ENCODE measurements at places on chromosomes 1 and 21. TPM values are rescaled to one million over a fixed set of nuclear protein-coding genes. Genes with fewer than 3 reads are reported as not detected.

GRCh38 chr1:52007215-52008002, 16.9 kb upstream of the RAB3B start:
- no peaks in the 10 kb centered on the region for H3K27me3 ChIP-seq
- no peak overlapping the region for H3K4me3 ChIP-seq
- no peak overlapping the region for H3K27ac ChIP-seq
- DNase-seq, result no peak

S100A4 gene
- total RNA-seq, result 514 TPM

- H3K36me3 ChIP-seq, result no peaks in the 10 kb centered on the region
- DNase-seq, result no peak
- no peaks in the 10 kb centered on the region for H3K4me1 ChIP-seq
- H3K27ac ChIP-seq, result no peak overlapping the region
These were observed 29.6 kb downstream of the RUNX3 start for GRCh38 chr1:24900486-24900849.

PDZK1IP1 gene
- total RNA-seq, result not detected

NID1 gene
- 95.5 TPM for total RNA-seq

GRCh38 chr1:245448975-245449431, 294.2 kb downstream of the KIF26B start:
- H3K36me3 ChIP-seq, result no peaks in the 10 kb centered on the region
- DNase-seq, result no peak
- no peaks in the 10 kb centered on the region for H3K4me1 ChIP-seq
- H3K4me3 ChIP-seq, result no peak overlapping the region
- no peaks in the 10 kb centered on the region for H3K27me3 ChIP-seq
- H3K27ac ChIP-seq, result no peak overlapping the region

MFAP2 gene
- 62.2 TPM for total RNA-seq

DNA sequence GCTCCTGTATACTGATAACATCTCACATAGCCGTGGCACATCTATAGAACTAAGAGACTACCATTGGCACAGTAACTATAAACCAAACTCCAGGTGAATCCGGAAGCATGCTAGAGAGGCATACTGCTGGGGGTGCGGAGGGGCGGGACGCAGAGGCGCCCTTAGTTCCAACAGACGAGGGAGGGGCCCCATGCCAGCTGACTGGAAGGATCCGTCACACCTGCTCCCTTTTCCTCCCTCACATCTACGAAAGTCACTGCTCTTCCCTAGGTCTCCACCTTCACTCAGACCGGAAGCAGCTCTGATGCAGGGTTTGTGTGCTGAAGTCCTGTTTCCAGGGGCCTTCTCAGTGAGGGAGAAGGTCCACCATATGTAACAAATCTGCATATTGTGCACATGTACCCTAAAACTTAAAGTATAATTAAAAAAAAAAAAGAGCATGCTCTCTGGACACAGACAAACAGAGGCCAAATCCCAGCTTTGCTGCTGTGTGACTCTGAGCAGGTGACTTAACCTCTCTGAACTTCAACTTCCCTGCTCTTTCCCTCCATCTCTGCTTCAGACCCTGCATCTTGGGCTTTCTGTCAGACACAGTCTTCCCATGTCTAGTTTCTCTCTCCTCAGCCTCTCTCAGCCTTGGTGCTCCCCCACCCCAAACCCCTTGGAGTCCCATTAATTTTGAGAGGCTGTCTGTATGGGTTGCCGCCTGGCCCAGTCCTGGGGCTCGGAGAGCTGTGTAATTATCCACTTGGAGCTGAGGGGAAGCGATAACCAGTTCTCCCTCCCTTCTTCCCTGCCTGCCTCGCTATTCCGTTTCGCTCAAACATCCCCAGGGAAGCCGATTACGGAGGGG, 7.8 kb upstream of the GJB5 start:
- H3K4me1 ChIP-seq, result no peaks in the 10 kb centered on the region
- H3K27ac ChIP-seq, result no peak overlapping the region
- no peaks in the 10 kb centered on the region for H3K27me3 ChIP-seq
- no peak for DNase-seq
- no peak overlapping the region for H3K4me3 ChIP-seq

ABCD3 gene
- 14.0 TPM for total RNA-seq

DNA sequence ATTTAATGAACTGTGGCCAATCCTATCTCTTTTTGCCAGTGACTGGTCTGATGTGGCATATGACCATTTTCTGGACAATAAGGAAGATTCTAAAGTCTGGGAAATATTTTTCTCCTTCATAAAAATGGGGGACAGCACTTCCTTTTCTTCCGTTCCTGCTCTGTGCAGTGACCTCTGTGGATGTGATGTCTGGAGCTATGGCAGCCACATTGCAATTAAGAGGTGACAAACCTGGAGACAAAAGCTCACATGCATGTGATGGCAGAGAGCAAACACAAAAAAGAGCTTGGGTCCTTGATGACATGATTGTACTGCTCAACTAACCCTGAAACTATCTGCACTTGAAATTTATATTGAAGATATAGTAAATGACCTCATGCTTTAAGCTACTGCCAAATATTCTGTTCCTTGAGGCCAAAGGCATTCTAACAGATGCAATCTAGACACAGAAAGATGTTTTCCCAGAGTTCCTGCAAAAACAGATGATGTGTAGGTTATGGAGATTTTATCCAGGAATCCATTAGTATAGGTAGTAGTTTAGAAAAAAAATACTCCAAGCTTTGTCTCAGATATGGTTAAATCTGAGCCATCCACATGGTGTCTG, 2.2 kb upstream of the MAGI3 start:
- no peak overlapping the region for H3K4me3 ChIP-seq
- H3K4me1 ChIP-seq, result peaks cover 3% of the 10 kb centered on the region
- H3K36me3 ChIP-seq, result no peaks in the 10 kb centered on the region
- H3K27me3 ChIP-seq, result no peaks in the 10 kb centered on the region

DNA sequence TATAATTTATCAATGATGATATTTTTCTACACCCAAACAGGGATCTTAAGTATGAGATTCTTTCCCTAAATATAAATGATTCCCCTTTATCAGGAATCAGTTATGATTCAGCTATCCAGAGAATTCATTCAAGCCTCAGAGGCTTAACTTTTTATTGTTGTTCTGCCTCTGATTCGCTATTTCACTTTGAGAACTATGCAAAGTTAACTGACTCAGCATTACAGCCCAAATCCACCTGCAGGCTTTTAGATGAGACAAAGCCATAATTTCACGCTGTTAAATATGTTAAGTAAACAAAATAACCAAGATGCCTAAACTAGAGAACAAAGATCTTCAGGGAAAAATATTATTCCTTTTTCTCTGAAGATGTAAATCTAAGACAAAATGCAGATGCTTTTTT, 8.5 kb downstream of the SCYL3 start:
- H3K27me3 ChIP-seq, result no peaks in the 10 kb centered on the region
- DNase-seq, result no peak
- H3K4me1 ChIP-seq, result no peaks in the 10 kb centered on the region
- H3K4me3 ChIP-seq, result no peak overlapping the region

GRCh38 chr1:109040627-109040988, 1.3 kb downstream of the WDR47 start:
- peaks cover 13% of the 10 kb centered on the region for H3K4me1 ChIP-seq
- H3K27ac ChIP-seq, result no peak overlapping the region
- no peak for DNase-seq

SLC6A9 gene
- total RNA-seq, result 26.8 TPM

GRCh38 chr1:98480271-98480670, 181.2 kb upstream of the SNX7 start:
- no peaks in the 10 kb centered on the region for H3K27me3 ChIP-seq
- DNase-seq, result no peak

- no peaks in the 10 kb centered on the region for H3K27me3 ChIP-seq
- H3K36me3 ChIP-seq, result no peaks in the 10 kb centered on the region
- DNase-seq, result no peak
These were observed 14.8 kb upstream of the S100A7 start for GRCh38 chr1:153475282-153475681.

TLCD4 gene
- total RNA-seq, result 9.9 TPM

DNA sequence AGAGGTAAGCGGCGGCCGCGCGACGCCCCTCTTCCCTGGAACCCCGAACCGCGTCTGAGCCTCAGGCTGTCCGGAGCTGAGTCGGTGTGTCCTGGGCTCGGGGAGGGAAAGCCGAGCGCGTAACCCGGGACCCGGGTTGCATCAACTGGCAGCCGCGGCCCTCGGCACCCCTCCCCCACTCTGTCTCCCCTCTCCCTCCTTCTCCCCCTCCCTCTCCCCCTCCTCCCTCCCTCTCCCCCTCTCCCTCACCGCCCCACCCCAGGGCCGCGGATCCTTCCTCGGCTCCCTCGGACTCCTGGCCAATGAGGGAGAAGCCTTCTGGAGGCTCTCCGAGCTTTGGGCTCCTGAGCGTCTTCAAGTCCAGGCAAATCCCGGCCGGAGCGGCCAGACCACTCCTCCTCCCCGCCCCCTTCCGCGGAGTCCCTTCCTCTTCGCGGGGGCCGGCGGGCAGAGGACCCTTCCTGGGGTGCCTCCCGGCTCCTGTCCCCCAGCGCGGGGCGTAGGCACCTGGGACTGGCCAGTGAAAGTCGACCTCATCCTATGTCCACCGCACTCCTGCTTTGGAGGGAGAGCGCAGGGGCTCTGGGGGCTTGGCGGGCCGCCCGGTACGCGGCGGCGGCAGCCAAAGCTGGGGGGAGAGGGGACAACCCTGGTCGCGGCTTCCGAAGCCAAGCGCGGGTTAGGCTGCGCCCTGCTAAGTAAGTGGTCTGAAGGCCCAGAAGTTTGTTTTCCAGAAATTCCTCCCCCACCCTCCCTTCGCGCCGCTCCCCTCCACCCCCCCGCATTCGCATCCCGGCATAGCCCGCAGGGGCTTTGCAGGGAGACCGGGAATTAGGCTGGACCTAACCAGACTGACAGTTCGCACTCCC, 850 bp downstream of the SESN2 start:
- H3K4me3 ChIP-seq, result peak overlapping the region; percentile 88
- H3K27me3 ChIP-seq, result no peaks in the 10 kb centered on the region
- peak overlapping the region; percentile 83 for H3K27ac ChIP-seq

DENND2D gene
- total RNA-seq, result 15.8 TPM

CHIA gene
- total RNA-seq, result not detected

DNA sequence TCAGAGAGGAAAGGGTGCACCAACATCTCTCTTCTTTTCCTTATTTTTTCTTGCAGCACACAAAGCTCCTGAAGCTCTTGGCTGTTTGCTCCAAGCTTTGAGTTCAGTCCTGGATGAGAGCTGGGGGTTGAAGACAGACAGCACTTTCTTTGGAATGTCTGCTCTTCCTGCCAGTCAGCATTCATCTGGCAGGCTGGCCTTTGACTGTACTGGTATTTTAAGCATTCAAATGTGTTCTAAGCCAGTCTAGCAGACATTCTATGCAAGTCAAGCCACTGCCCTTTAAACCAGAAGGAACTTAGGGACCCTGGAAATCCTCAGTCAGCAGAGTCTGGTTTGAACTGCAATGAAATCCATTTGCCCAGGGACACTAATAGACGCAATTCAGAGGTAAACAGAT, 45.0 kb downstream of the XCL1 start:
- H3K27me3 ChIP-seq, result no peaks in the 10 kb centered on the region
- no peak overlapping the region for H3K4me3 ChIP-seq
- no peaks in the 10 kb centered on the region for H3K36me3 ChIP-seq
- peaks cover 14% of the 10 kb centered on the region for H3K4me1 ChIP-seq

DNA sequence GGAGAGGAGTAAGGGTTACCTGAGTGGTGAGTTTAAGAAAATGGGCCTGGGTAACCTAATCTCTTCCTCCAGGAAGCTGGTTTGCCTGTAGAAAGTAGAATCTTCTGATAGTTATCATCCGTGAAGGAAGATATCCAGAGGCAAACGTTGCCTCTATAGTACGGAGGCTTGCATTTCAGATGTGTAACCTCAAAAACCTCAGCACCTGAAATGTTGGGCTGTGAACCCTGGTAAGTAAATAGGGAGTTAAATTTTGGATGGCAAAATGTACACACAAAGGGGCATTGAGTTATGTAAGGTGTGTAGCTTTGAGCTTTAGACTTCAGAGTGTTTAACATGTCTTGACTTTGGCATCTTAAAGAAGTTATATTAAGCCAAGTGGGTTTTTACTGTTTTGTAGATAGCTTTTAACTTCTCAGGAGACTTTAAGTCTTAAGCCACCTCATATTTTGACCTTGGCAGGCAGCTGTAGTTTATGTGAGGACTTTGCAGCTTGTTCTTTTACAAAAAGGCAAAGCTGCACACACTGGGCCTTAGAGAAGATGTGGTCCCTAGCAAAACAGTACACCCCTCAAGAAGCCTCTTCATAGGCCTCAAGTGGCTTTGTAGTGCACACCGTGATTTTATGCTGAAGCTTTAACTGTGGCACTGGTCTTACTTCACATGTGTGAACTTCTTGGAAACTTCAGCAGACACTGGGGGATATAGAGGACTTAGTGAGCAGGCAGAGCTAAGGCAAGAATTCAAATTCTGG, 83.4 kb downstream of the SNRPE start:
- no peaks in the 10 kb centered on the region for H3K4me1 ChIP-seq
- no peaks in the 10 kb centered on the region for H3K27me3 ChIP-seq
- no peak for DNase-seq
- no peaks in the 10 kb centered on the region for H3K36me3 ChIP-seq
- no peak overlapping the region for H3K4me3 ChIP-seq
- no peak overlapping the region for H3K27ac ChIP-seq

GRCh38 chr1:27872059-27872801, at the start of gene THEMIS2:
Gene THEMIS2 (plus strand): TSS chr1:27872544. CDS start chr1:27872572, 28 bp downstream.
- no peak within 1 kb of the TSS for H3K27ac ChIP-seq
- DNase-seq, result no peak
- peak within 1 kb of the TSS; percentile 85 for H3K4me3 ChIP-seq
- no peaks in the 10 kb centered on the region for H3K27me3 ChIP-seq
- H3K4me1 ChIP-seq, result no peaks in the 10 kb centered on the region

GRCh38 chr1:3641046-3641760, 8.7 kb downstream of the WRAP73 start:
- no peak overlapping the region for H3K4me3 ChIP-seq
- H3K27ac ChIP-seq, result no peak overlapping the region
- H3K4me1 ChIP-seq, result no peaks in the 10 kb centered on the region
- no peak for DNase-seq
- peaks cover 62% of the 10 kb centered on the region for H3K36me3 ChIP-seq

- no peaks in the 10 kb centered on the region for H3K4me1 ChIP-seq
- no peak overlapping the region for H3K4me3 ChIP-seq
- H3K36me3 ChIP-seq, result no peaks in the 10 kb centered on the region
- H3K27ac ChIP-seq, result no peak overlapping the region
These were observed 690.7 kb downstream of the NCAM2 start for GRCh38 chr21:21688889-21689288.

- no peak overlapping the region for H3K4me3 ChIP-seq
- DNase-seq, result no peak
- H3K27ac ChIP-seq, result no peak overlapping the region
- no peaks in the 10 kb centered on the region for H3K36me3 ChIP-seq
These were observed 250.0 kb upstream of the ADGRL2 start for GRCh38 chr1:81550753-81551152.

GRCh38 chr1:162253790-162254189, 122.9 kb downstream of the SPATA46 start:
- no peak overlapping the region for H3K4me3 ChIP-seq
- H3K27me3 ChIP-seq, result no peaks in the 10 kb centered on the region
- no peak for DNase-seq
- H3K36me3 ChIP-seq, result no peaks in the 10 kb centered on the region

GRCh38 chr1:87400813-87401212, 72.1 kb downstream of the LMO4 start:
- no peaks in the 10 kb centered on the region for H3K36me3 ChIP-seq
- H3K4me1 ChIP-seq, result no peaks in the 10 kb centered on the region

Measured in thoracic aorta (tissue), 2 donors.